Activated CD4-positive, alpha-beta memory T cell treated with anti-CD3 and anti-CD28 coated beads for 36 hours (primary cell): ENCODE measurements at places on chromosomes 7 and 10. TPM values are rescaled to one million over a fixed set of nuclear protein-coding genes. Genes with fewer than 3 reads are reported as not detected.

DNA sequence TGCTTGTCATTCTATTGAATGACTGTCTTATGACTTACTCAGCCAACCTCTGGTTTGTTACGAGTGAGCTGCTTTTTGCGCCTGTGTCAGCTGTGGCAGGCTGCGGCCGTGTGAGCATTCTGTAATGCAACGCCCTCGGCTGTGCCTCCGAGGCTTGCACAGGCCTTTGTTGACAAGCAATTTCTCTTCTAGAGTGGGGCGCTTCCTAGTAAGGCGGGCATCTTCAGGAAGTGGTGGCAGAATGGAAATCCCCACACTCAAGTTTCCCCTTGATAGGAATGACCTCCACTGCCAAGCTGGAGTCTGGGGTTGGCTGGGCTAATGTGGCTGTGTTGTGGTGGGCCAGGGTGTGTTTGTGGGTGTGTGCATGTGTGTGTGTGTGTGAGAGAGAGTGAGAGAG lies 20.2 kb upstream of the TMEM178B start:
- H3K27ac ChIP-seq, result peak overlapping the region; percentile 57
- peak; percentile 84 for DNase-seq
- peaks cover 22% of the 10 kb centered on the region for H3K4me1 ChIP-seq
- no peaks in the 10 kb centered on the region for H3K27me3 ChIP-seq
- no peaks in the 10 kb centered on the region for H3K36me3 ChIP-seq

DNA sequence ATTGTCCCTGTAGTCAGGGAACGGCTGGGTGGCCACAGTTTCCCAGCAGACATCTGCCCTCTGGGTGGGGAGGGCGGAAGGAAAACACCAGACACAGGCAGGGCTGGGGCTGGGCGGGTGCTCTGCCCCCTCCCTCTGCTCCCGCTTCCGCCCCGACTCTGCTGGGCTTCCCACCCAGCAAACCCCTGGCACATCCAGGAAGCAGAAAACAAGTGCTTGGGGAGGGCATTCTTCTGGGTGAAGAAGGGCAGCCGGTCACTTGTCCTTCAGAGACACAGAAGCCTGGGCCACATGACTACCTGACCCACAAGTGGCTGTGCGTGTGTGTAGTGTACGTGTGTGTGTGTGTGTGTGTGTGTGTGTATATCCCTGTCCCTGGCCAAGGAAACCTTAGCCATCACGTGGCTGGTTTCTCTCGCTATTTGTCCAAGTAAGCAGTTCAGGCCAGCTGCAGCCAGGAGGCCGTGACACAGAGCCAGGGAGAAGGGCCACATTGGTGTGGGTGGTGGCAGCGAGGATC lies 77.9 kb downstream of the ZMIZ1 start:
- H3K4me1 ChIP-seq, result peaks cover 49% of the 10 kb centered on the region
- peak overlapping the region; percentile 30 for H3K27ac ChIP-seq
- peak; percentile 28 for DNase-seq
- H3K4me3 ChIP-seq, result no peak overlapping the region
- no peaks in the 10 kb centered on the region for H3K27me3 ChIP-seq

- H3K4me3 ChIP-seq, result no peak overlapping the region
- no peak overlapping the region for H3K27ac ChIP-seq
- no peaks in the 10 kb centered on the region for H3K36me3 ChIP-seq
- no peaks in the 10 kb centered on the region for H3K27me3 ChIP-seq
- DNase-seq, result no peak
- H3K4me1 ChIP-seq, result no peaks in the 10 kb centered on the region
Observed at GRCh38 chr10:36170943-36171501, 528.9 kb upstream of the FZD8 start.

- H3K4me1 ChIP-seq, result peaks cover 4% of the 10 kb centered on the region
- H3K27me3 ChIP-seq, result peaks cover 2% of the 10 kb centered on the region
- H3K4me3 ChIP-seq, result no peak overlapping the region
- H3K36me3 ChIP-seq, result no peaks in the 10 kb centered on the region
- H3K27ac ChIP-seq, result no peak overlapping the region
- DNase-seq, result no peak
Observed at GRCh38 chr7:87000344-87000743, 59.1 kb downstream of the ELAPOR2 start.

DNA sequence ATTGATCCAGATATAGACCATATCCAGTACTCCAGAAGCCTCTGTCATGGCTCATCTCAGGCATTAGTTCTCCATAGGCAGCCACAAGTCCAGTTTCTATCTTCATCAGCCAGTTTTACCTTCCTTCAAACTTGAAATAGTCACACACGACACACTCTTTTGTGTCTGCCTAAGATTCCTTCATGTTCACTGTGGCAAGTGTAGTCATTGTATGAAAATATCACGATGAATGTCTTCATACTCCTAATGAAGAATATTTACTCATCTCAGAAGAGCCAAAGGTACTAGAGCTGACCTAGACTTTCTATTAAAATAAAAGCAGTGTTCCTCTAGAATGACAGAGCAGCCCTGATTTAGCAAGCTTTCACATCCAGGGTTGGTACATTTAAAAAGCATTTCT lies 230.7 kb downstream of the SNX13 start:
- no peak overlapping the region for H3K4me3 ChIP-seq
- H3K27me3 ChIP-seq, result peaks cover 4% of the 10 kb centered on the region
- H3K27ac ChIP-seq, result no peak overlapping the region
- no peaks in the 10 kb centered on the region for H3K36me3 ChIP-seq
- no peaks in the 10 kb centered on the region for H3K4me1 ChIP-seq

GRCh38 chr7:17546592-17546991 lies 248.1 kb downstream of the AHR start:
- DNase-seq, result no peak
- H3K27me3 ChIP-seq, result no peaks in the 10 kb centered on the region
- H3K36me3 ChIP-seq, result no peaks in the 10 kb centered on the region

- H3K36me3 ChIP-seq, result peaks cover 54% of the 10 kb centered on the region
- peaks cover 7% of the 10 kb centered on the region for H3K4me1 ChIP-seq
- no peak overlapping the region for H3K27ac ChIP-seq
- no peak overlapping the region for H3K4me3 ChIP-seq
- no peaks in the 10 kb centered on the region for H3K27me3 ChIP-seq
Observed at GRCh38 chr7:99014113-99014985, 129.6 kb downstream of the SMURF1 start.

GRCh38 chr10:27504808-27505460 lies 830 bp downstream of the RAB18 start:
- no peak for DNase-seq
- no peaks in the 10 kb centered on the region for H3K27me3 ChIP-seq
- H3K27ac ChIP-seq, result peak overlapping the region; percentile 96
- H3K4me1 ChIP-seq, result peaks cover 56% of the 10 kb centered on the region
- H3K4me3 ChIP-seq, result peak overlapping the region; percentile 100
- H3K36me3 ChIP-seq, result peaks cover 9% of the 10 kb centered on the region

The CPVL gene
- not detected for total RNA-seq

The SFTPA1 gene
- not detected for total RNA-seq

The LEP gene
- not detected for total RNA-seq
